ENCODE measurements at places on chromosomes 7 and 10.

- DNase-seq = no peak
These were observed 744 bp downstream of the CREM start for GRCh38 chr10:35127289-35127891.

GRCh38 chr7:149638566-149639320 lies 134.6 kb downstream of the ZNF467 start:
- no peak for DNase-seq

GRCh38 chr7:147276106-147276505 lies 1159.5 kb downstream of the CNTNAP2 start:
- DNase-seq = no peak

GRCh38 chr7:8387551-8388256 lies 45.7 kb upstream of the NXPH1 start:
- no peak for DNase-seq

- DNase-seq = no peak
These were observed 39.9 kb upstream of the AGK start for GRCh38 chr7:141511316-141511675.

- DNase-seq = no peak
These were observed 14.9 kb downstream of the PFKFB3 start for GRCh38 chr10:6217611-6218010.

Data from GM19239 (cell line).